ENCODE measurements at places on chromosomes 4 and X.

DNA sequence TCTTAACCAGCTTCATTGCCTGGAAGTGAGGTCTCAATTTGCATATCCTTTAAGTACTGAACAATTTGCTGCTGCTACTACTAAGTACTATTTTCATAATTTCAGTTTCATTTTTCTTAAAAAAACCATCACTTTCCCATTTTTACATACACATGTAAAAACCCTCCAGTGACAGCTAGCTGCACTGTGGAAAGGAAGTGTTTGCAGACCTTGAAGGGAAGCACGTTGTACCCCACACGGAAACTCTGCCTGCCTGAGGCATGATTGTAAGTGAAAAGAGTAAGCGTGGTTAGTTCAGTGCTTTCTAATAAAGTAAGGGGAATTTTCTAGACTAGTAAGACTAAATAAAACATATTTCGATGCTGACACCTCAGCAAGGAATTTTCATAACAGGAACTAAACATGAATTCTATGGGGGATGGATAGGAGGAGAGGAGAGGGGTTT is 103.6 kb downstream of the RAPGEF2 start:
- DNase-seq: no peak

DNA sequence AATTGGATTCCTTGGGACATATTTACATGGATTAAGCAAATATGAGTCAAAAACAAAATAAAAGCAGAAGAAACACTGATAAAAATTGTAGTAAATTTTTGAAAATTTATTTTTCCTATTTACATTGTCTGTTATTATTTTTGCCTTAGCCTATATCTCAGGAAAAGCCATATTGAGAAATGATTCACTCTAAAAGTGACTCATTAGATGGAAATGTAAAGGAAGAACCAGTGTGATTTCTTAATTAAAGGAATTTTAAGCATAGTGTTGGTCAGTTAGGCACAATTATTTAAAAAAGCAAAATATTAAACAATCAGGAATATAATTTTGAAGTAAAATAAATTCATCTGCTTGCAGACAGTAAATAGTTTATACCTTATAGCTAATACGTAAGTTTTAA is 167.4 kb upstream of the NAP1L5 start:
- no peak for DNase-seq

DNA sequence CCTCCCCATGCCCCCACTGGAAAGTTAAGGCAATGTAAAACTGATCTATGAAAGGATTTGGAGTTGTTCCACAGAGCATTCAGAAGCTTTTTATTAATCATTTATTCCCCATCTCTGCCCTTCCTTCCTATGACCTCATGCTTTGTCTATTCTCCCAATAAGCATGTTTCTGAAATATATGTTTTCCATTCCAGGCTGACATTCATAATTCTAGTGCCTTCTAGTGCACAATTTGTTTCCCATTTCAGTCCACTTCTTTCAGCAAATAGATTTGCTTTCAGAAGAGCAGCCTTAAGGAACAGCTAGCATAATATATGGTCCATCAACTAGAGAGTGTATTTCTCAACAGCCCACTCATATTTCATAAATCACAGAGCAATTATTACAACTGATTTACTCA is 77.1 kb upstream of the ATXN3L start:
- DNase-seq: no peak

DNA sequence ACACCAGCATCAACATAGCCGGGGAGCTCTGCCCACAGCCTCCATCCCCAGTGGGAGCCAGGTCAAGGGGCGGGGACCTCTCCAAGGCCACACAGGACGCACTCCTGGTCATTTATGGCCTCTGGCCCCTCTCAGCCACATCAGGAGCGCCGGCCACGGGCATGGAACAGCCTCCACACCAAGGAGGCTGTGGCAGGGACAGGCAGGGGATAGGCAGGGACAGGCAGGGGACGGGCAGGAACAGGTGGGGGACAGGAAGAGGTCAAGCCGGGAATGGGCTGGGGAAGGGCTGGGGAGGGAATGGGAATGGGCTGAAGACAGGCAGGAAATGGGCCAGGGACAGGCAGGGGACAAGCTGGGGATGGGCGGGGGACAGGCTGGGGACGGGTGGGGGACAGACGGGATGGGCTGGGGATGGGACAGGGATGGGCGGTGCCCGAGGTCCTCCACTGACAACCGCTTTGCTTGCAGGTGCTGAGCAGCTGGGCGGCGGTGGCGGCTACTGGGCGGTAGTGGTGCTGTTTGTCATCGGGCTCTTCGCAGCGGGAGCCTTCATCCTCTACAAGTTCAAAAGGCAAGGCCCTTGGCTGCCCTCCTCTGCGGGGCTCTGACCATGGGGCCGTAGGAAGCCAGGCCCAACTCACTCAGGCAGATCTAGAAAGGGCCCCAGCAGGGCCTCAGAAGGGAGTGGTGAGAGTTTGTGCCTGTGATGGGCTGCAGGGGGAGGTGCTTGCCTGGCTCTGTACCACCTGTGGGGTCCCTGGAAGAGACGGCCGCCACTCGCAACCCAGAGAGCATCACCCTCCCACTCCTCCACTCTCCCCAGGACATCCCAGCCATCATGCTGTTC is 205.6 kb downstream of the AFAP1 start:
- DNase-seq: no peak

GRCh38 chr4:25807102-25807728 is 55.6 kb downstream of the SEL1L3 start:
- DNase-seq: no peak

DNA sequence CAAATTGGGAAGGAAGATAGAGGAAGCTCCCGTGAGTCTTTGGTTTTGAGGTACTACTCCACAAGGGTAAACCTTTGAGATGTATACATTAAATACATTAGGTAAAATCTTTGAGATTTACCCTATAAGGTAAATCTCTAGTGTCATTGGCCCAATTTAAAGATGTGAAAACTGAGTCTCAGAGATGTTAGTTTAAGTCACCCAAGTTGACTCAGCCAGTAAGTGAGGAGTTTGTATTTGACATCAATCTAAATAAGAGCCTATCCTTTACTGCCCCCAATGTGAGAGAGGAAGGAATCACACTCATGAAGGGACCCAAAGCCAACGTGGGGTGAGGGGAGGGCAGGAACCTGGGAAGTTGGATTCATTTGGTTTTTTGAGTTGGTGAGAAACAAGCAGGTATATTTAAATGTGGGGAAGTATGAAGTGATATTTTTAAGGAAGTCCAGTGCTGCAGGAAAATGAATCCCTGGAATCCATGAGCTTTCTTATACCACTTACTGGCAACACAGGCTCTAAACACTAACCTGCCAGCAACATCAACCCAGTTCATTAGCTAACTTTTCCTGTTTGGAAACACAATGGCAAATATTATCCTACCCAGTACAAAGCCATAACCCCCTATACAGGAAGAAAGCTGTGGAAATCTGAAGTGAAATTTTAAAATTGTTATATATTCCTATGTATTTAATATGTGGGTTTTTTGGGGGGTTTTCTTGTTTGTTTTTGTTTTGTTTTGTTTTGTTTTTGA is 55.3 kb downstream of the PALLD start:
- DNase-seq: no peak

DNA sequence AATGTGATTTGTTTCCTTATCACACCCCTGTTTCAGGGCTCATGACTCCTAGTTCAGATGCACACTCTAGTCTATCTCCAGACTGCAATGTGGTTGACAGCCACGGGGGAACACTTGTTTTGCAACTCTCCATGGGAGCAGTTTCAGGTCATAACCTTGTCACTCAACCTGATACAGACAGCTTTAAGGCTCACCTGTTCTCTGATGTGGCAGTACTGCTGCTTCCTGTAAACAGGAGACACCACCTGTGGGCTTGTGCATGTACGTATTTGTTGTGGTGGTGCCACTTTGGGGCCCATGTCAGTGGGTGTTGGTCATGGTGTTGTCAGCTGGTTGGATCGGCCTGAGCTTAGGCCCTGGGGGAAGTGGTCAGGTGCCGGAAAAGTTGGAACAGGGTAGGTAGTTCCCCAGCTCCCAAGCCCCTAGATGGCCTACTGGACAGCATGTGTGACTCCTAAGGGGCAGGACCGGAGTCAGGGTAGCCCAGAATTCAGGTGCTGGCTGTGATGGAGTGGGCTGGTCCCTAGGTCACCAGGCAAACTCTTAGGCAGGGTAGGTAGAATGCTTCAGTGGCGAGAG is 46.2 kb downstream of the FAM9B start:
- DNase-seq: no peak

DNA sequence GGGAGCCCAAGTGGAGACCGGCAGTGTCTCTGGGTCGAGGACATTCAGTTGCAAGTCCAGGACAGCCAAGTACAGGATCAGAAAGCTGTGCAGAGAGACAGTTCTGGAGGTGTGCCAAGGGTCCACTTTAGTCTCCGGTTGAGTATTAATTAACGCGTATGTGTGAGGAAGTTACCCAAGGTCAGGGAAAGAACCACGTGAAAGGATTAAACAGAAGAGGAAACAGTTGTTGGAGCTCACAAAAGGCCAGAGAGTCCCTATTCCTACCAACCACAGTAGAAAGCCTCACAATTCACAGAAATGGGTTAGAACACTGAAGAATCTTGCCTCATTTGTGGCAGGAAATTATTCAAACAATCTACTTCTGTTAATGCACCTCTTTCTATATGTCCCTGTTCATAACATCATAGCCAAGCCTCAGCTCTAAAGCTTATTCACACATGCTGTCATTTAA is 17.9 kb upstream of the NSUN7 start:
- no peak for DNase-seq

DNA sequence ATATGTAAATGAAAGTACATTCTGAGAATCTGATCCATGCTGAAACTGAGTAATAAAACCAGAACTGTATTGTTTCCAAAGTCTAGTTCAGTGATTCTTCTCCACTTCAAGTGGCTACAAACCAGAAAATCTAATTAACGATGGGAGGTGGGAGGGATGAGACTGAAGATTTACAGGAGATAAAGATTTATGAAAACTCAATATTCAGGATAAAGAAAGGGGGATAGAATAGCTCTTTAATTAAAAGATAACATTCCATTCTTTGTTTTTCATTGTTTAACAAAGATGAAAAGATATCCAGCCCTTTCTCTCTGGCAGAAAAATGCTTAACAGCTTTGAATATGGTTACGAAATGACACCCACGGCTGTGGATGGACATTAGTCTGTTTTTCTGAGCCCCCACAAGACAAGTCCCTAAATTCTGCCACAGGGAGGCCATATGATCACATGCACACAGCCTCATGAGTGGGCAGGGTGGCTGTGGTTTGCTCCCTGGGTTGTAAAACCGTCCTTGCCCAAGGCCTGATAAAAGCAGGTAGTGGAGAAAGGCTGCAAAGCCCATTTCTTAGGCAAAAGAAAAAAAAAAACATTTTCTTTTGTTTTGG is 36.4 kb downstream of the TMEM150C start:
- DNase-seq: no peak

- no peak for DNase-seq
These were observed 2.4 kb downstream of the CXCR3 start for GRCh38 chrX:71615954-71616353.

- DNase-seq: no peak
These were observed 90.7 kb downstream of the NDST3 start for GRCh38 chr4:118124997-118125396.

- no peak for DNase-seq
These were observed 509.8 kb downstream of the CENPC start for GRCh38 chr4:67035501-67035900.

- DNase-seq: no peak
These were observed 65.5 kb downstream of the F9 start for GRCh38 chrX:139596068-139596467.

DNA sequence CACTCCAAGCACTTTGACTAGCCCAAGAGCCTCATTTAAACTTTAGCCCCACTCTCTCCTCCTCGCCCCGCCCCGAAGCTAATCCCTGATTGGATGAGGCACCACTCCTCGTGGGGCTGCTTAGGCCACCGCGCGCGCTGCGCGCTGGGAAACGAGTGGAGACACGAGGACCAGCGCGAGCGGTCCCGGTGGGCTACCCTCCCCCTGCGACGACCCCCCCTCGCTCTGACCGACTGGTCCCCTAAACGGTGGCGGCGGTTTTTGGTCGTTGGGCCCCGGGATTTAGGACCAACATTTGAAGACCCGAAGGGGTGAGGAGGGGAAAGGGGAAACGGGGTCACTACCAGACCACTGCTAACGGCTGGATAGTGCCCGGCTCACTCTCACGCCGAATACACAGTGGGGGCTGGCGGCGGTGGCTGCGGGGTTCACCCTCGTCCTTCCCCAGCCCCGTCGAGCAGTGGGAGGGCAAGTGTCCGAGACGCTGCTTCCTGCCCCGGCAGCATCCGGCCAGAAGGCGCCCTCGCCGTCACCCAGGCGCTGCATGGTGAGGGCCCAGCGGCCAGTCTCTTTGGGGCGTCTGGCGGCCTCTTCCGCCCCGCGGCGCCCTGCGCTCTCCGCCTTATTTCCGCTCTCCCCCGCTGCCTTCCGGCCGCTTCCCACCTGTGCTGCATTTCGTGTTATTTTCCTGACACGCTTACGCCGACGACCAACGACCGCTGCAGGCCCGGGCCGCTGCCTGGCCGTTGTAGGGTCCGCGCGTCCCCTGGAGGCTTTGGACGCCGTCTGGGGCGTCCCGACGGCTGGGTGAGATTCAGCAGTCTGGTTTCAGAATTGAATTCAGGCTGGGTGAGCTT is at the start of gene RBM46:
Gene RBM46, plus strand, starts transcription at position 147 of the 857 bp plus-strand sequence. CDS start 15,481 bp downstream, outside the sequence.
- no peak for DNase-seq

DNA sequence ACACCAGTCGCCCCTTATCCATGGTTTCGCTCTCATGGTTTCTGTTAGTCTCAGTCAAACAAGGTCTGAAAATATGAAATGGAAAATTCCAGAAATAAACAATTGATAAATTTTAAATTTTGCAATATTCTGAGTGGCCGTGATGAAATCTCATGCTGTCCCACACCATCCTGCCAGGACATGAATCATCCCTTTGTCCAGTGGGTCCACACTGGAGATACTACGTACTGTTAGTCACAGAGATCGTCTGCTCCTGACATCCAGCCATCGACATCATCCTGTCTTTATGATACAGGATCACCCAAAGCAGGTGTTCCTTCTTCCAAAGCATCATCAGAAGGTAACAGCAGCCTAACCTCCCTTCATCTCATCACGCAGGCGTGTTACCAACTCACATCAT is 76.5 kb upstream of the MSX1 start:
- DNase-seq: no peak

GRCh38 chrX:74420196-74421035 is 877 bp upstream of the SLC16A2 start:
- DNase-seq: peak; percentile 79

- DNase-seq: no peak
These were observed 10.0 kb upstream of the SPRY1 start for GRCh38 chr4:123386609-123387008.

DNA sequence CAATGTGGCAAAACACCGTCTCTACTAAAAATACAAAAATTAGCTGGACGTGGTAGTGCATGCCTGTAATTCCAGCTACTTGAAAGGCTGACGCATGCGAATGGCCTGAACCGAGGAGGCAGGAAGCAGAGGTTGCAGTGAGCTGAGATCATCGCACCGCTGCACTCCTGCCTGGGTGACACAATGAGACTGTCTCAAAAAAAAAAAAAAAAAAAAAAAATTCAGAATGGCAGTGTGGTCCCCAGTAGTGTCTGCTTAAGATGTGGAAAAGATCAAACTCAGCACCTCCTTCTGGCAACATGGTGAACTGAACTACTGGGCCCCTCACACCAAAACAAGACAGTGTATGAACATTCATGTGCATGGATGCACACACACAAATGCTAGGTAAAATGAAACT is 32.2 kb downstream of the SMS start:
- no peak for DNase-seq
